Astrocyte of the hippocampus (primary cell): ENCODE measurements at places on chromosomes 16 and 17.

DNA sequence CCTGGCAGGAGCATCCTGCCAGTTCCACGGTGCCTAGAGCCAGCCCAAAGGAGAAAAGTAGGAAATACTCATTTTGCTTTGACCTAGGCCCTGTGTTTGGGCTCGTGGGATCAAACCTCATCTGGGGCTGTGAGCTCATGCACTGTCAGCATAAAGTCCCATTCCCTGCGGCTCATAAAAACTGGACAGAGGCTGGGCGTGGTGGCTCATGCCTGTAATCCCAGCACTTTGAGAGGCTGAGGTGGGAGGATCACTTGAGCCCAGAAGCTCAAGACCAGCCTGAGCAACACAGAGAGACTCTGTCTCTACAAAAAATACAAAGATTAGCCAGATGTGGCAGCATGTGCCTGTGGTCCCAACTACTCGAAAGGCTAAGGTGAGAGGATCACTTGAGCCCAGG is 17.9 kb downstream of the ATP6V0D1 start:
- DNase-seq, result no peak

GRCh38 chr16:80540516-80541305 is at the start of gene DYNLRB2:
Gene DYNLRB2 (plus strand): TSS chr16:80540993. CDS start chr16:80541077, 84 bp downstream.
- DNase-seq, result peak; percentile 97

DNA sequence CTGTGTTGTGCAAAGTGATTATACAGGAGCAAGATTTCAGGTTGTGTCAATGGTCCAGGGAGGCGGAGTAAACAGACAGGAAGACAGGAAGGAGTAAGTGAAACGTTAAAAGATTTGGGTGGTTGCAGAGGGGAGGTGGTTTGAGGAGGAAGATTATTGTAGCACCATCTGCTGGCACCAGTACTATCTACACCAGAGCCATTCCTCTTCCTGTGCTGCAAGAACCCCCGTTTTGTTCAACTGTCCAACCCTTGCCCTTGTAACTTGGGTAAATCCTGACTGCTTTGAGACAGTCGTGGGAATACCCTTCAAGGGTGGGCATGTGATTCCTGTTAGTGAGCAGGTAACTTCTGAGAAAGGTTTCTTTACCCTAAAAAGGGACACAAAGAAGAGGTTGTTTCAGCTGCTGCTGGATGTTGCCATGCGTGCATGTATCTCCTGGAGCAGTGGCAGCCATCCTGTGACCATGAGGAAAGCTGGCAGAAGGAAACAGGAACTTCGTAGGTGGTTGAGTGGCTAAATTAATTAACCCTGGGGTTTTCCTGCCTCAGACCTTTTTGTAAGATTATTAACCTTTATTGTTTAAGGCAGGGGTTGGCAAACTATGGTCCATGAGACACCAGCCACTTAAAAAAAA is 124.1 kb downstream of the PRKCA start:
- DNase-seq, result no peak

- DNase-seq, result no peak
Measured at GRCh38 chr17:65541453-65541852, 20.0 kb downstream of the AXIN2 start.

DNA sequence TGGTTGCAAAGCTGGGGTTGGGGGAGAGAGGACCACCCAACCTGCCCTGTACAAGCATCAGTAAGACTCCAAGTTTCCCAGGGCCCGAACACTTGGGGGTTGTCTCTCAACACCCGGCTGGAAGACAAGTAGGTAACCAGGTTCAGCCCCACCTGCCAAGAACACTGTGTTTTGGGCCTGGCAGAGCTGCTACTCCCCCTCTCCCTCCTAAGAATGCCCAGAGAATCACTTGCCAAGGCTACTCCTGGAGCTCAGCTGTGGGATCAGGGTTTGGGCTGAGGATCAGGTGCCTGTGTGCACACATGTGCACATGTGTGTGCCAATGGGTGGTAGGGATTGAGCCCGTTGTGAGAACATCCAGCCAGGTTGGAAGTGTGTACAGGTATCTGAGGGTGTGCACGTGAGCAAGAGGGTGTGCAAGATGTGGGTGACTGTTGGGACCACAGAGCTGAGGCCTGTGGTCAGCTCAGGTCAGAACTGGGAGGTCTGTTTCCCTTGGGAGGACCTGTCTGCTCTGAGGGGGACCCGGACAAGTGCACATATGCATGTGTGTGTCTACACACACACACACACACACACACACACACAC is 2.3 kb downstream of the HSD11B2 start:
- DNase-seq, result no peak

- peak; percentile 51 for DNase-seq
Measured at GRCh38 chr16:85782451-85782850, 16.9 kb downstream of the EMC8 start.

- no peak for DNase-seq
Measured at GRCh38 chr16:12681653-12682052, 122.0 kb downstream of the CPPED1 start.
